ENCODE measurements at places on chromosomes 7 and 10.

GRCh38 chr10:35356725-35357092 lies 20.4 kb downstream of the CCNY start:
- no peak for DNase-seq

DNA sequence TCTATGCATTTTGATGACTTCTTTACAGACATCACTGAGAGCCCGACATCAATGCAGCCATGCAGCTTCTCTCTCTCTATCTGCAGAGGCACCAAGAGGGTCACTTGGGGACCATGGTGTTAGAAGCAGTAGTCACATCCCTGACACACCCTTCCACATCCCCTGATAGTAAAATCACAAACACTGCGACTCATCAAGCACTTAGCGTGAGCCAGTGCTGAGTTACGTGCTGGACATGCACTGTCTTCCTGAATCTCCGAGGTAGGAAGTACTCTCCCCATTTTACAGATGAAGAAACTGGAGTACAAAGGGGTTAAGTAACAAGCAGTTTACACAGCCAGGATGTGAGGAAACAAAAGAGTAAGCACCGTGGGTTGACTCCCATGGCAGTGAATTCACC lies 109.2 kb downstream of the OSBPL3 start:
- no peak for DNase-seq

DNA sequence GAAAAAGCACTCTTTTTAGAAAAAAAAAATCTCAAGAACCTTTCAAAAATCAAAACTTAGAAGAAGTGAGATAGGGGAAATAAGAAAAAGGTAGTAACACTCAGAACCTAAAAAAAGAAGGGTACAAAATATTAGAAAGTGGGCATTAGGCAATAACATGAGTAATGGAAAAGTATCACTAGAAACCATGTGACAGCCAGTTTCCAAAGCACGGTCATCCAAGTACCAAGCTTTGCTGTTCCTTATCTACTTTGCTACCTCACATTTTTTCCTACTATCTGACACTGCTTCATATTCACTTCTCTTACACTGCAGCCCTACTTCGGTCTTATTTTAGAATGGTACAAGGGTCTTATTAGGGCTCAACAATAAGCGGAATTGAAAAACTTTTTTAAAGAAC lies 30.3 kb downstream of the IMMP2L start:
- no peak for DNase-seq

DNA sequence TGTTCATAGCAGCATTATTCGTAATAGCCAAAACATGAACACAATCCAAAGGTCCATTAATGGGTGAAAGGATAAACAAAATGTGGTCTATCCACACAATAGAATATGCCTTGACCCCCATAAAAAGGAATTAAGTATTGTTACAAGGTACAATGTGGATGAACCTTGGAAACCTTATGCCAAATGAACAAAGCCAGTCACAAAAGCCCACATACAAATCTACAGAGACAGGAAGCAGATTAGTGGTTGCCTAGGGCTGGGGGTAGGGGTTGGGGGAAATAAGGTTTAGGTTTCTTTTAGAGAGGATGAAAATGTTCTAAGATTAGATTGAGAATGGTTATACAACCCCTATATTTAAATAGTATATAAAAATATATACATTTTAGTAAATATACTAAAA lies 34.8 kb downstream of the PIP4K2A start:
- DNase-seq, result no peak

GRCh38 chr10:3074145-3074665 lies 6.9 kb downstream of the PFKP start:
- DNase-seq, result no peak

DNA sequence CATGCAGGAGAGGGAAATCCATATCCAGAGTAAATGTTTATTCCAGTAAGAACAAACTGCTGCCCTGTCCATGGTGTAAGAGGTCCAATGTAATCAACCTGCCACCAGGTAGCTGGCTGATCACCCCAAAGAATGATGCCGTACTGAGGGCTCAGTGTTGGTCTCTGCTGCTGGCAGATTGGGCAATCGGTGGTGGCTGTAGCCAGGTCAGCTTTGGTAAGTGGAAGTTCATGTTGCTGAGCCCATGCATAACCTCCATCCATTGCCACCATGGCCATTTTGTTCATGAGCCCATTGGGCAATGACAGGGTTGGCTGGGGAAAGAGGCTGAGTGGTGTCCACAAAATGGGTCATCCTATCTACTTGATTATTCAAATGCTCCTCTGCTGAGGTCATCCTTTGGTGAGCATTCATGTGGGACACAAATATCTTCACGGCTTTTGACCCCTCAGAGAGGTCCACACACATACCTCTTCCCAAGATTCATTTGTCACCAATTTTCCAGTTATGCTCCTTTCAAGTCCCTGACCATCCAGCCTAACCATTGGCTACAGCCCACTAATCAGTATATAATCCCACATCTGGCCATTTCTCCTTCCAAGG lies 23.3 kb upstream of the PAPSS2 start:
- DNase-seq, result no peak

DNA sequence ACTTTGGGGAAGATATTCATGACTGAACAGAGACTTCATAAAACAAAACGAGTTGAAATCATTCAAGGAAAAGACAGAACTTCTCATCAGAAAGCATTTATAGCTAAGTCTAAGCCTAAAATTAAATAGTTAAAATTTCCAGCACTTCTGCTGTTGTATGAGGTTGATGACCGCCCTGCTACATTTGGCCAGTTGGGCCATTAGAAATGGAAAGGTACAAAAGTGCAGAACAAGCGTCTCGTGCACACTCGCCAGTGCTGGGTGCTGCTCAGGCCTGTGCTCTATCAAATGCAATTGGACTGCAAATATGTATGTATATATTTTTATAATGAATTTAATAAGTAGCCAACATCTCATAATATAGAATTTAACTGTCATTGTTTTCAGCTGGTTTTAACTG lies 34.4 kb upstream of the RNF32 start:
- DNase-seq, result no peak

DNA sequence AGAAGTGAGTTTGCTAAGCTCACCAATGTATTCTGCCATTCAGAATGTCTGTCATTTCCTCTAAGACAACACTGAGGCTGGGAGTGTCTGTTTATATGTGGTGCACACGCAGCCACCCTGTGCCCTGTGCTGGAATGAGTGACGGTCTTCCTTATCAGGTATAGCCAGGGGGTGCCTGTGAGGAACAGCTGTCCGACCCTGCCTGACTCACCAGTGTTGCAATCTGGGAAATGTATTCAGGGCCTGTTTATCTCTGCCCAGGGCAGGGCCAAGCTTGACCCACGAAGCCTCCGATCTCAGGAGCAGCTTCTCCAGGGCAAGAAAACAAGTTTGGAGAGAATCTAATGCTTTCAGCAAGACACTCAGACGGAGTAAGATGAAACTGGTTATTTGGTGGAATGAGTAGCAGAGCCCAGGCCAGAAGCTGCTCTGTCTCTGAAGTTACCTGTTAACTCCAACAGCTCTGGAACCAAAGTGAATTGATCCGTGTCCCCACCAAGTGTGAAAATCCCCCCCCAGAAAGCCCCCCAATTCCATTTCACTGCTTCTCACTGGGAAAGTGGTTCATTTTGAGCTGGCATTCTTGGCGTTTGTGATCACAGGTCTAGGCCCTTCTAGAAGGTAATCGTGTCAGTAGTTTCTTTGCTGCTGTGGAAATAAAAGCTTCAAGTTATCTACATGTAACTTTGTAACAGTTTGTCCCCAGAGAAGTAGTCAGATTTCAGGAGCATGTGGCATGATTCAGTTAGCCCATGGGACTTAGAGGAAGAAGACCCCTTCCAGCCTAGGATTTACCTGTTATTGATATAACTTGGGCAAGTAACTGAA lies 6.1 kb upstream of the UBE2H start:
- DNase-seq, result no peak

DNA sequence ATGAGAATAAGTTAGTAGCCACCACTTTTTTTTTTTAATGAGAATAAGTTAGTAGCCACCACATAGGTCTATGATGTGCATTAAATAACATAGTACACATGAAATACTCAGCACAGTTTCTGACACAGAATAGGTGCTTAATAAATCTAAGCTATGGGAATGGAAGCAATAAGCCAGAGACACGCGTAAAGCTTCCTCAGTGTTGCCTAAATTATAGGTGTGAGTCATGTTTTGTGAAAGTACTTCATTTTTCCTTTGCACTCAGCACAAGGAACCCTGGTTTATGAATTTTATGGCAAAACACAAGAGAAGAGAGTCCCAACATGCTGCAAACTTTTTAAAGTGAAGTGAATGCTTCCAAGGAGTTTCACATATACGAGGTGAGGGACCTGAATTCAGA lies 267.4 kb downstream of the RNLS start:
- DNase-seq, result no peak
